ENCODE measurements at places on chromosomes 12 and 14. TPM values are rescaled to one million over a fixed set of nuclear protein-coding genes. Genes with fewer than 3 reads are reported as not detected.
A peak's percentile ranks its signal among the peaks of the same experiment; 100 is the strongest.

The NTF3 gene
- 15.9 TPM for polyA plus RNA-seq

The PIWIL1 gene
- not detected for polyA plus RNA-seq

The PLA2G1B gene
- polyA plus RNA-seq = 7.4 TPM

The SMIM41 gene
- polyA plus RNA-seq = 3.4 TPM

- DNase-seq = peak; percentile 50
- H3K36me3 ChIP-seq = no peaks in the 10 kb centered on the region
- H3K4me3 ChIP-seq = no peak overlapping the region
- no peak overlapping the region for H3K27ac ChIP-seq
Observed at GRCh38 chr12:131988054-131988796, 38.5 kb downstream of the EP400 start.

GRCh38 chr12:82789674-82790073 is 103.0 kb downstream of the TMTC2 start:
- no peak overlapping the region for H3K4me3 ChIP-seq
- no peak for DNase-seq
- no peaks in the 10 kb centered on the region for H3K27me3 ChIP-seq
- no peaks in the 10 kb centered on the region for H3K4me1 ChIP-seq
- no peaks in the 10 kb centered on the region for H3K36me3 ChIP-seq

- H3K4me1 ChIP-seq = no peaks in the 10 kb centered on the region
- no peak overlapping the region for H3K4me3 ChIP-seq
- no peaks in the 10 kb centered on the region for H3K36me3 ChIP-seq
- H3K27me3 ChIP-seq = no peaks in the 10 kb centered on the region
- H3K27ac ChIP-seq = no peak overlapping the region
Observed at GRCh38 chr12:116400636-116401372, 123.3 kb upstream of the MED13L start.

DNA sequence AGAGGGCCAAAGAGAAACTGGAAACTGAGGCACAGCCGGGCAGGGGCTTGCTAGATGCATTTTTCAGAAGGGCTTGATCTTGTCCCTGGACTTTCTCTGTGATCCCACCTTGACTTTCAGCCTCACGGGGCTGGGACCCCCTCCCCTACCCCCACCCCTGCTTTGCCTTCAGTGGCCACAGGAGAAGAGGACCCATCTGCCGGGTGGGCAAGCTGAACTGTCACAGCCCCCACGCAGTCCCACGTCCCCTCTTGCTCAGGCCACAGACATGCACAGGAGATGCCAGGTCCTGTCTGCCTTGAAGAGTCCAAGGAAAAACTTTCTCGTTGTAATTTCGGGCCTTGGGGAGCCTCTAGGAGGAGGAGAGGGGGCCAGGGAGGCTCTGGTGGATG is 158.9 kb downstream of the KIF26A start:
- H3K27me3 ChIP-seq = no peaks in the 10 kb centered on the region
- DNase-seq = no peak
- peak overlapping the region; percentile 50 for H3K27ac ChIP-seq
- no peaks in the 10 kb centered on the region for H3K36me3 ChIP-seq
- peaks cover 12% of the 10 kb centered on the region for H3K4me1 ChIP-seq
- no peak overlapping the region for H3K4me3 ChIP-seq

DNA sequence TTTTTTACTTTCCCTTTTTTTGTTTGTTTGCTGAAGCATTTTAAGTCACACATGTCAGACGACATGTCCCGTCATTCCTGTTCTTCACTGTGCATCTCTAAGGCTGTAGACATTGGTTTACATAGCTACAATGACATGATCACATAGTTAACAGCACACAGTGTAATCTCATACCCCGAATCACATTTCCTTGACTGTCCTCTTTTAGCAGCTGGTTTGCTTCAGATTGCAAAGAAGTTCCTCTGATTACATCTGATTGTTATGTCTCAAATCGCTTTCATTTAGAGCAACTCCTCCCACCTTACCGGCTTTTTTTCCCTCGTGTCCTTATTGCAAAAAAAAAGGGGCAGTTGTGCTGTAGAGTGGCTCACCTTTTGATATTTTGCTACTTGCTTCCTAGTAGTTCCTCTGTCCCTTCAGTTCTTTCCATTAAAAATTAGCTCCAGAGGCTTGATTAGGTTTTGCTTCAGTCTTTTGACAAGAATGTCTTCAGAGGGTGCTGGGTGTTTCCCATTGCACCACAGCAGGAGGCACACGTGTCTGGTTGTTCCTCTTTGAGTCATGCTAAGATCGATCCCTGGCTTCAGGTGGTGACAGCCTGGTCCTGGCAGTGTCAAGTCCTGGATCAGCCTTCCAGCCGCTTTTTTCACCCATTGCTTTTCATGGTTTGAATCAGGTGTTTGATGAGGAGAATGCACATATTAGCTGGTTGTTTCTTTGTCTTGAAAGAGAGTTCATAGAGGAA is 35.0 kb downstream of the ZNF664 start:
- no peaks in the 10 kb centered on the region for H3K4me1 ChIP-seq
- DNase-seq = no peak
- no peaks in the 10 kb centered on the region for H3K36me3 ChIP-seq
- H3K27me3 ChIP-seq = no peaks in the 10 kb centered on the region
- no peak overlapping the region for H3K27ac ChIP-seq
- H3K4me3 ChIP-seq = no peak overlapping the region

DNA sequence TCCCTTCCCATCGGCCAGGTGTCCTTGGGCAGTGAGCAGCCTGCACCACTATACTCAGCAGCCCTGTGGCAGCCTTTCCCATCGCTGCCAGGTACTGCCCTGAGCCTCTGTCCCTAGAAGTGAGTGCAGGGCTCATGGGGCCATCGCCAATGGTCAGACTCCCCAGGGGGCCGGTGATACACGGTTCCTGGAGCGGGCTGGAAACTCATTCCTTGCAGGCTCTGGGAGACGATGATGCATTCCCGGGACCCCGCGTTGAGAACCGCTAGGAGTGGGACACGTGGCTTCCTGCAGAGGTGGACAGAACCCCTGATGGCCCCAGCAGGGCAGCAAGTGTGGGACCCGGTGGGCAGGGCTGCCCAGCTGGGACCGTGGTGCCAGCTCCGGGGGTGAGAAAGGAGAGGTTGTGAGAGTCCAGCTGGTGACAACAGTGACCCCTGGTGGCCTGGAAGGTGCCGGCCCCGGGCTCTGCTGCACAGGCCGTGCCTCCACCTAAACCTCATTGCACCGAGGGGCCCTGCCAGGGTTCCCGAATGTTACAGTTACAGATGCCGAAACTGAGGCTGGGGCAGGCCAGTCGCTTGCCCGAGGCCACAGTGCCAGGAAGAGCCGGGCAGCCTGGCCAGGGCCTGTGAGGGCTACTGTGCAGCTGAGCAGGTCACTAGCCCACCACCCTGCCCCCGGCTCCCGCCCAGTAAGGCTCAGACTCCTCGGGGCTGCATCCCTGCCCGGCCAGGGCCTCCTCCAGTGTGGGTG is 33.8 kb downstream of the FBRSL1 start:
- H3K4me3 ChIP-seq = no peak overlapping the region
- H3K27ac ChIP-seq = no peak overlapping the region
- H3K4me1 ChIP-seq = no peaks in the 10 kb centered on the region
- no peaks in the 10 kb centered on the region for H3K27me3 ChIP-seq
- DNase-seq = peak; percentile 59

DNA sequence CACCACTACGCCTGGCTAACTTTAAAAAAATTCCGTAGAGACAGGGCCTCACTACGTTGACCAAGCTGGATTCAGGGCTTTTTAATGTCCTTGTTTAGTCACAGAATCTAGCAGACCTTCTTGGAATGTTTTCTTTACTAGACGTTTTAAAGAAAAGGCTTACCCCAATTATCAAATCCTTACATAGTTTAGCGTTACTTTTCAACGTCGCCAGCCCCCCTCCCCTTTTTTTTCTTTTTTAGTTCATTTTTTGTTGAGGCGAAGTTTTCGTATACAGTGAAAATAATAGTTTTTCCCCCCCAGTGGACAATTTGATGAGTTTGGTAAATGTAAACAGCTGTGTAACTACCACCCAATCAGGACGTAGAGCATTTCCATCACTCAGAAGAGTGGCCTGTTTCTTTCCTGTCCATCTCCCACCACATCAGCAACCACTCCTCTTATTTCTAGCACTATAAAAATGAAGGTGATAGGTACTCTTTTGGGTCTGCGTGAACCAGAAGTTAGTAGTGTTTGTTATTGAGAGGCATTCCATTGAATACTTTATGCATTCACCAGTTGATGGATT is 753 bp upstream of the DLGAP5 start:
- H3K36me3 ChIP-seq = no peaks in the 10 kb centered on the region
- no peak for DNase-seq
- no peaks in the 10 kb centered on the region for H3K27me3 ChIP-seq
- no peaks in the 10 kb centered on the region for H3K4me1 ChIP-seq
- H3K27ac ChIP-seq = peak overlapping the region; percentile 62

- DNase-seq = no peak
- H3K4me1 ChIP-seq = no peaks in the 10 kb centered on the region
- no peak overlapping the region for H3K4me3 ChIP-seq
- no peak overlapping the region for H3K27ac ChIP-seq
- no peaks in the 10 kb centered on the region for H3K27me3 ChIP-seq
Observed at GRCh38 chr12:11227373-11227772, 40.6 kb upstream of the TAS2R42 start.

GRCh38 chr12:76268267-76268666 is 79.9 kb downstream of the BBS10 start:
- H3K4me1 ChIP-seq = no peaks in the 10 kb centered on the region
- H3K36me3 ChIP-seq = no peaks in the 10 kb centered on the region
- no peak overlapping the region for H3K27ac ChIP-seq
- no peak for DNase-seq

DNA sequence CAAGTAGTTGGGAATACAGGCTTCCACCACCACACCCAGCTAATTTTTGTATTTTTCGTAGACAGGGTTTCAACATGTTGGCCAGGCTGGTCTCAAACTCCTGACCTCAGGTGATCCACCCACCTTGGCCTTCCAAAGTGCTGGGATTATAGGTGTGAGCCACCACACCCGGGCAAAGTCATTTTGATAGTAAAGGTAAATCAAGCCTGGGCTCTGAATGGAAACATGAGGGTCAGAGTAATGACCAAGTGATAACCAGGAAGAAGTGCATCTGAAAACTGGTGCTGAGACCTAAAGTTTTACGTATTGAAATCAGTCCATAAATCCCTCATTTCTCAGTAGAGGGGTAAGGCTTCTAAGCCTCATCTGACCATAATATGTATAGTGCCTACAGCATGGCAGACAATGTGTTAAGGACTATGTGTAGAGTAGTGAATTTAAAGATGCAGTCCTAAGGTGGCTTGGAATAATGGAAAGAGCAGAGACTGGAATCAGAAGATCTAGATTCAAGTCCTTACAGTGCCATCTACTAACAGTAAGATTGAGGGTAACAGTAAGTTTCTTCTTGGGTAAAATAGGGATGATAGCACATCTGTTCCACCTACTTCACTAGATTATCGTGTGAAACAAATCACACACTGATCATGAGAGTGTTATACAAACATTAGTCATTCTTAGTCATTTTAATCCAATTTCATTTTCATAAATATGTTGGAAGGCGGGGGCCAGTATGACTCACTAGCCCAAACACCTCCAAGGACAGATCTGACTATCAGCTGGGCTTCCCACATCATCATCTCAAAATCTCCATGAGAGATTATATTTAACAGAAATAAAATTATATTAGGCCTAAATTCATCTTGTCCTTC is 11.2 kb downstream of the MAP4K5 start:
- no peak overlapping the region for H3K4me3 ChIP-seq
- H3K27ac ChIP-seq = no peak overlapping the region
- no peaks in the 10 kb centered on the region for H3K36me3 ChIP-seq
- peaks cover 3% of the 10 kb centered on the region for H3K4me1 ChIP-seq

DNA sequence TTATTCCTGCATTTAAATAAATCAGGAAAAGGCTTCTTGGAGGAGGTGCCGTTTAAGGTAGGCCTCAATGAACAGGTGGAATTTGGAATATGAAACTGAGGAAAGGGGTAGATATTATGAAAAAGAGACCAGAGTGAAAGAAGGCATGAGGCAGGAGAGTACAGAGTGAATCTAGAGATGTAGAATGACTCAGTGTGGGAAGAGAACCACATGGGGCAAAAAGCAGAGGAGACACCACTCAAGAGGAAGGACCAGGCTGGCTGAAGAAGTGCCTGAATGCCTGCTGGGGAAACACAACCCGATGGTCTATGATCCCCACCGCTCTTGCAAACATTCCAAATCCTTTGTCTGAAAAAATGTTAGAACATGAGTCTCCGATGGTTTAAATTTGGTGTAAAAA is 1134.1 kb downstream of the VRK1 start:
- no peaks in the 10 kb centered on the region for H3K27me3 ChIP-seq
- H3K27ac ChIP-seq = no peak overlapping the region
- DNase-seq = no peak
- no peaks in the 10 kb centered on the region for H3K4me1 ChIP-seq
- no peaks in the 10 kb centered on the region for H3K36me3 ChIP-seq

Measured in ovary (tissue), 10 donors.